ENCODE measurements at places on chromosomes 1 and 21.
A peak's percentile ranks its signal among the peaks of the same experiment; 100 is the strongest.

DNA sequence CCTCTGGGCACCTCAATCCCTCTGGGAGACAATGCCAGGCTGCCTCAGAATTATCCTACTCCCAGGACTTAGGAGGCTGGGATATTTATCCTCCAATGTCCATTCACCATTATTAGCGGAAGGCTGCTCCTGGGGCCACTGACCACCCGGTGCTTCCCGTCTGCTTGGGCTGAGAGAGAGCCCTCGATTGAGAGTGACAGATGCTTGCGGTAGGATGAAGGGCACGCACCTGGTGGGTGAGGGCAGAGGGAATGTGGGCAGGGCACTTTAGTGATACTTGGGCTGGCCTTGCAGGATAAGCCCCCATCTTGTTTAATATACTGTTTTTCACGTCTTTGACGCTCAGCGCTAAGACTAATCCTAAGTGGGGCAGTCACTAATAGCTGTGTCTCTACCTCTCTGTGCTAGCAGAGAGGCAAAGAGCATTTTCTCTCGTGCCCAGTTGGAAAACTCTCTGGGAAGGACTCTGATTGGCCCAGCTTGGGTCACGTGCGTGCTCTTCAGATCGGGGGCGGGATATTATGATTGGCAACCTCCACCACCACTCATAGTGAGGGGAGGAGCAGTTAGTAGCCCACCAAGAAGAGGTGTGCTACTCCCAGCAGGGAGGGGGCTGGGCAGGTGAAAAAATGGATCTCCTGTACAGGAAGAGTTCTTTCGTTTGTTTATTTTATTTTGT, 10.6 kb upstream of the PARS2 start:
- DNase-seq: peak; percentile 28

- no peak for DNase-seq
Measured at GRCh38 chr1:11198851-11199594, 9.9 kb downstream of the ANGPTL7 start.

- no peak for DNase-seq
Measured at GRCh38 chr1:214331827-214332423, 51.0 kb downstream of the SMYD2 start.

GRCh38 chr1:231357831-231358354, 19.8 kb downstream of the SPRTN start:
- peak; percentile 46 for DNase-seq

DNA sequence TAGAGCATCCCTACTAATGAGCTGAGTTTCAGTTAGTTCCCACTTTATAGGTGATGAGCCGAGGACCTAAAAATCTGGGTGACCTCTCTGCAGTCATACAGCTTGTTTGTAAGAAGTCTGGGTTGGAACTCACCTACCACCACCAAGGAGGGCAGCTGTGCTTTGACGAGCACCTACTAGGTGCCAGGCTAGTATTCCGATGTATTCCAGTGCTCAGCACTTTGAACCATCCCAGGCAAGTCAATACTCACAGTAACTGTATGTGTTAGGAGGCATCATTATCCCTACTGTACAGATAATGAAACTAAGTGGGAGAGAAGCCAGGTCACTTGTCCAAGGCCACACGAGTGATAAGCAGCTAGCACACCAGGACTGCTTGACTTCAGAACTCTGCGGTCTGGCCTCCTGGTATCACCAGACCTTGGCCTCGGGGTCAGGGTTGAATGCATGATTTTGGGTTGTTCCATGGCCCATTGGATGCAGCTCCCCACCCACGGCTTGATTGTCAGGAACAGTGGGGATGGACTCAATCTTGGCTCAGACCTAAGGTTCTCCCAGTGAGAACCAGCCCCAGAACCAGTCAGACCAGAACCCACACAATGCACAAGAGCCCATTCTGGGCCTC, 20.7 kb downstream of the ECE1 start:
- no peak for DNase-seq

DNA sequence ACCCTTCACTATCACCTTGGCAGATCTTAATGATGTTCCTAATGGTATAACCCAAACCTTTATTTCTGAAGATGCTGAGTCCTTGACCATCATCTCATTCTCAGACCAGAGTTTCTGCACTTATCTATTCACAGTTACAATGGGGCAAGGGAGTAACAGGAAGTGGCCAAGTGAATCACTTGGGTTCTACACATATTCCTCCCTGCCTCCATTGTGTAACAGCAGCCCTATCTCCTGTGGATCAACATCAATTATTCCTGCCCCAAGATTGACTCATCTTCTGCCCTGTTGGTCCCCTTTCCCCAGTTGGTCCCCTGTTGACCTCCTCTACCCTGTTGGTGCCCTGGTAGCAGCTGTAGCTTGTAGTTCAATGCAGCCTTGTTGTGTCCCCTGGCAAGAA, 10.3 kb upstream of the S100A7 start:
- no peak for DNase-seq

DNA sequence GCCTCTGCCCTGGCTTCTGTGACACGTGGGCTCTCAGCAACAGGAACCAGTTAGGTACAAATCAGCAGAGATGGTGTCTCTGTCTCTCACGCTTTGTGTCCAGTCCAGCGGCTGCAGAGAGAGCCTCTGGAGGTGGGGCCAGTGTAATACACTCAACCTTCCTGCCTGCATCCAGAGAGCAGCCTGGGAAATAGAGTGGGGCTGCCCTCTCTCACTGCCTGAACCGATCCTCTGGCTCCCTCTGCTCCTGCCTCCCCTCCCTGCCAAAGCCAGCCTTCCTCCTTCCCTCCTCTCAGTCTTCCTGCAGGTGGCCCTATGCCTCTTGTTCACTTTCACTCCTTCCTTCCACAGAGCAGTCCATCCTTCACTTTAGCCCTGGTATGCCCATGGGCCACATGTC, at the start of gene ZNF648:
Gene ZNF648 (minus strand): TSS at position 119 of the 400 bp plus-strand sequence. CDS start 3,702 bp downstream, outside the sequence.
- no peak for DNase-seq

DNA sequence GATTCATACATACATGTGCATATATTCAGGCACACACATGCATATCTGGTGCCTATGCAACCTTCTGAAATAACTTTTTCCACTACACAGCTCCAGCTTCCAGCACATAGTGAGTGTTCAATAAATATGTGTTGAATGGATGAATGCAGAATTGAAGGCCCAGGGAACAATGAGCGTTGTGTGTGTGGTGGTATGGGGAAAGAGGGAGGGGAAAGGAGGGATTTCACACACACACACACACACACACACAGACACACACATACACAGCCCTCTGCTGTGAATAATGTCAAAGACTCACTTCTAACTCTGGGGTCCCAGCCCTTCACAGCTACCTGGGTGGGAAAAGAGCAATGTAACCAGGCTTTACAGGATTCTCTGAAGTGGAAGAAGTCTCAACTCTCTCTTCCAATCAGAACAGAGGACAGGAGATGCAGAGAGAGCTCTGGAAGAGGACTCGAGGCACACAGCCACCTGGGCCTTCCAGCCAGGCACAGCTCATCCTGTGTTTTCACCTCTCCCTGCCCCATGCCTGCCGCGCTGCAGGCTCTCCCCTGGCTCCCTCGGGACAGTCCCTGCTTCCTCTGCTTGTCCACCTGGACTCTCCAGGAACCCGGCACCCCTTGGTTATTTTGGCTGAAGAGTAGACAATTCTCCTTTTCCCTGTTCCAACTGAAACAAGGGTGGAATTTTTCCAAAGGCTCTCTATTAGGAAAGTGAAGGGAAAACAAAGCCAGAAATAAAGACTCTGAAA, 5.4 kb upstream of the IGSF8 start:
- no peak for DNase-seq

GRCh38 chr1:11520531-11521233, 41.7 kb downstream of the DISP3 start:
- DNase-seq: no peak

GRCh38 chr1:206833106-206833680, 32.2 kb upstream of the IL20 start:
- DNase-seq: no peak

DNA sequence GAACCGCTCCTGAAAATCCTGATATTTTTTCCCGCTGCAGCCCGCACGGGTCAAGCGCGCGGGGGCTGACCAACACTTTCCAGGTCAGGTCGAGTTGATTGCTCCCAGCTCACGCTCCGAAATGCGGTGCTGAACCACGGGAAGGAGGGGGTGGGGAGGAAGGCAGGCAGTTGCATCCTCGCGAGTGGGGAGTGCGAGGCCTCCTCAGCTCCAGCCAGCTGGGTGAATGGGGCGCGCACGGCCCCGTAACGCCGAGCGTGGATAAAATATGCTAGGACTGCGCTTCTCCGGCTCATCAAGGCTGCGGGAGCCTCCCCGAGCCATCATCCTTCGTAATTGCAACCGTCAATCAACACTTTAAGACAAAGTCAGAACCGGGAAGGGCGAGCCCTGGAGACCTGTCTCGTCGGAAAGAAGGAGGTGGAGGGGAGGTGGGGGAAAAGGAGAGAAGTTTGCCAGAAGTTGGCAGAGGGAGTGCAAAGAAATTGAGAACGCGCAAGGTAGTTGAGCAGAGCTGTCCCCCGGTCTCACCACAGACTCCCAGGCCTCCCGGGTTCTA, 8.0 kb downstream of the NR5A2 start:
- DNase-seq: no peak

DNA sequence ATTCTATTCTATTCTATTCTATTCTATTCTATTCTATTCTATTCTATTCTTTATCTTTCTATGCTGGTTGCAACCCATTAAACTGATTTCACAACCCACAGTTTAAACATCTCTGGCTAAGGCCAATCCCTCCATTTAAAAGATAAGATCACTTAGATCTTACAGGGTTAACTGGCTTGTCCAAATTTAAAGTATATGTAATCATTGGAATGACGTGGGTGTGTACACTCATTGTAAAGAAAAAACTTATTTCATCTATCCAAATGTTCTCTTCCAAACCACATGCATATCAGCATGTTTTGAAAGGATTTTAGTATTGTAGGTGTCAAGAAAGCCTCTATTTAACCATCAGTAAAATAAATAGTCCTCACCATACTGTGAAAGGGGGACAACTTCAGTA, 299.6 kb upstream of the RUNX1 start:
- DNase-seq: no peak

DNA sequence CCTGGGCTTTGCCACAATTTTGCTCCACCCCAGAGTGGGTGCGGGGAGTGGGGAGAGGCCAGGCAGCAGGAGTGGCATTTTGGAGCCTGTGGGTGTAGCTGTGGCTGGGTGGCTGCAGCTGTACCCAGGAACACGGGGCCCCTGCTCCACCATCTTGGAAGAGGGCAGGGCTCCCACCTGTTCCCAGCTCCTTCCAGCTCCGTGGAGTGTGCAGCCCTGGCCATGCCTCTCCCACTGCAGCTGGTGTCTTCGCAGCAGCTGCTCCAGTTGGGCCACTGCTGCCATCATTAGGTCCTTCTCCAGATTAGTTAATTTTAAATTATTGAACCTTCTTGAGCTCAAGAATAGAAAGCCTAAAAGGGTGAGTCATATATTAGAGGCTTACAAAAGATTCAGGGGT, 17.6 kb downstream of the FAM20B start:
- no peak for DNase-seq

DNA sequence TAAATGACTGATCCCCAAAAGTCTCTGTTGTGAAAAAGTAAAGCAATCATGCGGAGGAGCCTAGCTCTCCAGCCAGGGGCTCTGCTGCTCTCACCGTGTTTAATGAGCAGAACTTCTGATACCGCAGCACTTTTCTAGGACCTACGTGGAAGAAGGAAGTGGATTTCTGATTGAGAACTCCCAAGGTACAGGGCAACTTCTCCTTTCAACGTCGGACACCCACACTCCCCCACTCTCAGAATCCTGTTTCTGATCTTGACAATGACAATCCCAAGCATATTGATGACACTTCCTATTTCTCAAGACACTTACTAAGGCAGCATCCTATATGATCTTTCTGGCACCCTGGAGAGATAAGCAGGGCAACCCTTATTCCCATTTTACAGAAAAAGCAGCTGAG, 78.4 kb downstream of the PROX1 start:
- DNase-seq: no peak

DNA sequence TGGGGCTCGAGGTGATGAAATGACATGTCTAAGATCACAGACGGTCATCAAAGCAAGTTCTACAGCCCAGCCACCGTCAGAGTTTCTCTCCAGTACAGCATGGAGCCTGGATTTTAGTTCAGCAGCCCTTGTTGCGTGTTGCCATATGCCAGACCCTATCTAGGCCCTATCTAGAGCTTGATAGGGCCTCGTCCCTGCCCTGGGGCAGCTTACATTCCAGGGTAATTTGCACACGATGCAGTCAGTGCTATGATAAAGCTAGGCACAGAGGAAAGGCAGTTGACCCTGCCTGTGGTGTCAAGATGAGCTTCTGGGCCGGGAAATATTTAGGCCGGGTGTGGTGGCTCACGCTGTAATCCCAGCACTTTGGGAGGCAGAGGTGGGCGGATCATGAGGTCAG, 18.9 kb downstream of the ETV3L start:
- no peak for DNase-seq

GRCh38 chr1:246608616-246609376, 42.5 kb downstream of the CNST start:
- peak; percentile 73 for DNase-seq

DNA sequence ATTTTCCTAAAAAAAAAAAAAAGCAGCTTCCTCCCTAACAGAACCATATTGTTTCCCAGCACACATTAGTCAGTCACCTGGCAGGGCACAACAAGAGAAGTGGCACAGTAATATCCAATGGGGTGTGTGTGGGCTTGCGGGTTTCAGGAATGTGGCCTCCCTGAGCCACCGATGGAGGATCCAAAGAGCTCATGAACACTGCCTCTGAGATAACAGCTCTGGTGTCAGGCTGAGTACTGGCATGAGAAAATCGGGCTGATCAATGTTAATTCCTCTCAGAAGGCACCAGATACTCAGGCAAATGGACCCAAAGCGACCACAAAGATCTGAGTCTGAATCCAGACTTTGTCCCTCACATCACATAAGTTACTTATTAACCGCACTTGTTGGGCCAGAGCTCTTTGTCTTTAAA, 2.2 kb upstream of the LYPD8 start:
- no peak for DNase-seq

- no peak for DNase-seq
Measured at GRCh38 chr1:41535716-41536115, 51.2 kb upstream of the EDN2 start.

DNA sequence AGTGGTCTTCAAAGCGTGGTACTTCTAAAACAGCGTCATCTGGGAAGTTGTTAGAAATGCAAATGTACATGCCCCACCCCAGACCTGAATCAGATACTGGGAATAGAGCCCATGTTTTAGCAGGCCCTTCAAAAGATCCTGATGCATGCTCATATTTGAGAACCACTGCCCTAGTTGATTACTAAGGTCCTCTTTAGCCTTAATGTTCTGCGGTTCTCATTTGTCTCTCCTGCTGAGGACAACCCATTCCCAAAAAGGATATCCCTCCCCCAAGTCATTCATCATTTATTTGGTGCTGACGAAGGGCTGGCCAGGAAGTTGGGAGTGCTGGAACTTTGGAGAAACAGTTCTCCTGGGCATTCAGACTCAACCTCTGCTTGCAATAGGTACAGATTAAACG, 92.4 kb upstream of the RALGPS2 start:
- DNase-seq: no peak

- DNase-seq: peak; percentile 85
Measured at GRCh38 chr1:232620356-232620969, 9.5 kb downstream of the SIPA1L2 start.

- DNase-seq: no peak
Measured at GRCh38 chr1:111751906-111752575, 3.7 kb upstream of the DDX20 start.

GRCh38 chr21:35893156-35893555, 167.2 kb downstream of the SETD4 start:
- DNase-seq: no peak
